Psoas muscle (tissue), 8 donors: ENCODE measurements at places on chromosomes 5 and 9.

GRCh38 chr5:138949223-138949574, 74.1 kb upstream of the LRRTM2 start:
- no peak for DNase-seq

DNA sequence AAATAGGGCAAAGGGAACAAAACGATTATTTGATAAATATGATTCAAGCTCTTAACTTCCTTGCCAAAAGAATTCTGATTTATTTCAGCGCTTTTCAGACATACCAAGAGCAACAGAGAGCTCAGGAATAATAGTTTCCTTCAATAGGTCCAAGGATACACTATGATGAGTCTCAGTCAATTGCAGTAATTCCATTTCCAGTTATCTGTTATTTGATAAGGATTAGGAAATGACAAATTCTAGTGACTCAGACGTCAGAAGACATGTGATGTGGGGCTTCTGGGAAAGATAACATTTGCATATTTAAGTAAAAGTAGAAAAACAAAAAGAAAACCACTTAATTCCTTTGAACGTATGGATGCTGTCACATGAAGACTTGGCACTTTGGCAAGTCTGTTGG, 1250.8 kb upstream of the CDH18 start:
- DNase-seq: no peak

GRCh38 chr5:65868509-65868908, 57.9 kb upstream of the ERBIN start:
- DNase-seq: no peak

DNA sequence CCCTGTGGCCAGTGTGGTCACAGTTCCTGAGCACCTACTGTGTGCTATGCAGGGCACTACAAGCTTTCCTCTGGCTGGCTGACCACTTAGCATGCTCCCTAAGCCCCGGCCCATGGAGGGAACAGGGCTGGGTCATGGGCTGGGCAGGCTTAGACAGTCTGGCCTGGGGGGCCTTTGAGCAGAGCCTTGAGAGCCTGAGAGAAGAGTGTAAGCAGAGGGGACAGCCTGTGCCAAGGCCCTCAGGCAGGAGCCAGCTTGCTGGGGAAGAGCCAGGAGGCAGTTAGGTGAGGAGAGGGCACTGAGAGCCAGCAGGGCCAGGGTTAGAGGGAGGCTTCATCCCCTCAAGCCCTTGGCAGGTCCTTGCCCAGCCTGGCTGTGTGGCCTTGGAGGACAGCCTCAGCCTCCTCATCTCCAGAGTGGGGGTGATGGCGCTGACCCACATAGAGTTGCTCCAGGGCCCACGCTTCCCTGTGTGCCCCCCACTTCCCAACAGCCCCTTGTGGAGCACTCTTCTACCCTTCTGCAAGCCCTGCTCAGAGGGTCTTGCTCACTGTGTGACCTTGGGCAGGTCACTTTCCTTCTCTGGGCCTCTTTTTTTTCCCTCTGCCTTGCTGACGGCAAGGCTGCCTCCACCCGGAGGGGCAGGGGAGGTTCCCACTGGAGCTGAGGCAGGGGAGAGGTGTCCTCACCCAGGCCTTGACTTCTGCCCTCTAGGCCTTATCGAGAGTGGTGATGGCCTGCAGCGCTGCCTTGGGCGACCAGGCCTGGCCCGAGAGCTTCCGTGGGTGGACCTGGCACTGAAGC, 107.1 kb downstream of the PHF2 start:
- DNase-seq: no peak

DNA sequence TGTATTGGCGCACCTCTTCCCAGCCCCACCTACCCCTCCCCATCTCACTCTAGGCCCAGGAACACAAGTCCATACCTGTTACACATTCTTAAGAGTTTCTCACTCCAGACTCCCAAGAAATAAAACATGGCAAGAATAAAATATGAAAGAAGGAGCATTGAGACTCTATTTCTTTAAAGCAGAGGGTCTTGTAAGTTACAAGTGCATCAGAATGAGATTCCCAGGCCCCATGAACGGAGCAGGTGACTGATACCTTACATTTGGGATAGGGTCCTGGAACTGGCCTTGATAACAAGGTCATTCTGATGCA, 5.7 kb downstream of the EGR1 start:
- DNase-seq: no peak

GRCh38 chr9:114671605-114672004, 10.4 kb downstream of the TEX48 start:
- DNase-seq: no peak

GRCh38 chr9:74303945-74304344, 193.2 kb upstream of the RORB start:
- no peak for DNase-seq

GRCh38 chr5:136080113-136080482, 51.3 kb downstream of the TGFBI start:
- no peak for DNase-seq

DNA sequence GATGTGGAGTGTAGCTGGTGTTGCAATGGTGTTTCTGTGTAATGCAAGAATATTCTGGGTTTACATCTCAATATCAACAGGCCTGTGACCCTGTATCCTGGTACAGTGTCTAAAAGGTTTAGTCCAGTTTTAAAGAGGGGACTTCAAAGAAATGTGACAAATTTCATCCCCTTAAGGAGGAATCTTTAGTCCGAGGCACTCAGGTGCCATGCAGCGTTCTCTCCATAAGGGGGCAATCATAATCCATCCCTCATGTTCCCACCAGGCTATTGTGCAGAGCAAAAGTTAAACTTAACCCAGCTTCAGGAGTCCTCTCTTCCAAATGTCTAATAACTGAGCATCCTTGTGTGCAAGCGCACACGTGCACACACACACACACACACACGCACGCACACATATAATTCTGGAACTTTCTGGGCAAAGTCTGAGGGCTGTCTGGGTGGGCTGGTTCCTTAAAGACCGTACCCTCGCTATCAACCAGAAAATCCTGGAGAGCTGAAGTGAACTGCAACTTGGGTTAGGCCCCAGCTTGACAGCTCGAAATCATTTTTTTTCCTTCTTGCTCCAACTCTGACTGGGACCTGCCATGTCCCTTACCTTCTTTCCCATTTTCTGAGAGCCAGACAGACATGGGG, 46.0 kb downstream of the CRB2 start:
- no peak for DNase-seq

DNA sequence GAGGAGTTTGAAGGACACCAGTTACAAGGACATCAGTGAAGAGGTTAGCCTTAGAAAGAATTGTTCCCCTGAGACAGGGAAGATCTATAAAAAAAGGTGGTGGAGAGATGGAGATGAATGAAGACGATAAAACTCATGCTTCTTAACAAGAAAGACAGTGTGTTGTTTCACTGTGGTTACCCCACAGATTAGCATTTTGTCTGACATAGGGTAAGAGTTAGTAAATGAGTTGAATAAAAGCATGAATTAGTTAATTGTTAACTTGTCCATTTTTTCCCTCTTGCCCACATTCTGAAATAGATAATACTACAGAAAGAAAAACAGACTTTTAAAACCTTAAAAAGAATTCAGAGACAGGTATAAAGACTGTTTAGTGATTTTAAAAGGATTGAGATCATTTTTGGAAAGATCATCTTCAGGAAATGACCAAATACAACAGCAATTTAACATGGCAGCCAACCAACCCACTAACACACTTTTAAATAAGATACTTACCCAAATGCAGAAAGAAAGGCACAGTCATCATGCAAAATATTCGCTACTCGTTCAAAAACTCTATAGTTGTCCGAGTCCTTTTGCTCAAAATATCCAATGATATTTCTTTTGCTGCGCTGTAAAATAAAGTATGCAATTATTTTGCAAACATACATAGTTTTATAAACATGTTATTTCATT, 78.5 kb downstream of the ERP44 start:
- DNase-seq: no peak

GRCh38 chr9:129111528-129112151, 425 bp downstream of the PTPA start:
- DNase-seq: peak; percentile 72

GRCh38 chr5:123965626-123966025, 453.6 kb downstream of the CSNK1G3 start:
- DNase-seq: no peak

DNA sequence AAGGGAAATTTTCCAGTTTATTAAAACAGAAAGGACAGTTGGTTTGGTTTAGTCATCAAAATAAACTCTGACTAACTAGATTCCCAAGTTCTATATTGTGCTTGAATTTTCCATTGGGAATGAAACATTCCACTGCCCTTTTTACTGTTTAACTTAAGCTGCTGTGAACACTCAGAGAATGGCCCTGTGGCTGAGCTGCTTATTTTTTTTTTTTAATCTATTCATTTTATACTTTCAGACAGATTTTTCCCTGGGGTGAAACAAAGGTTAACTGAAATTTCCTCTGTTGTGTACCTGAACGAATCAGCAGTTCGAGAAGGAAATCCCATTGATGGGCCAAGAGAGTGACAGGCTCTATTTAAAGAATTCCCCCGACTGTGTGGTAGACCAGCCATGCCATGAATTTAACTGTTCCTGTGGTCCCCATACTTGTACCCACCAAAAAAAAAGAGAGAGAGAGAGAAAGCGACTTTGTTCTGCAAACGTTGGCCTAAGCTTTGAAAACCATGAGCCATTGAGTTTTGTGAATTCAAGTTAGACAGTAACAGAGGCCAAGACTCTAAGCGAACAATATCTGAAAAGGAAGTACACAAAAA, 138.7 kb upstream of the GRHPR start:
- DNase-seq: no peak

DNA sequence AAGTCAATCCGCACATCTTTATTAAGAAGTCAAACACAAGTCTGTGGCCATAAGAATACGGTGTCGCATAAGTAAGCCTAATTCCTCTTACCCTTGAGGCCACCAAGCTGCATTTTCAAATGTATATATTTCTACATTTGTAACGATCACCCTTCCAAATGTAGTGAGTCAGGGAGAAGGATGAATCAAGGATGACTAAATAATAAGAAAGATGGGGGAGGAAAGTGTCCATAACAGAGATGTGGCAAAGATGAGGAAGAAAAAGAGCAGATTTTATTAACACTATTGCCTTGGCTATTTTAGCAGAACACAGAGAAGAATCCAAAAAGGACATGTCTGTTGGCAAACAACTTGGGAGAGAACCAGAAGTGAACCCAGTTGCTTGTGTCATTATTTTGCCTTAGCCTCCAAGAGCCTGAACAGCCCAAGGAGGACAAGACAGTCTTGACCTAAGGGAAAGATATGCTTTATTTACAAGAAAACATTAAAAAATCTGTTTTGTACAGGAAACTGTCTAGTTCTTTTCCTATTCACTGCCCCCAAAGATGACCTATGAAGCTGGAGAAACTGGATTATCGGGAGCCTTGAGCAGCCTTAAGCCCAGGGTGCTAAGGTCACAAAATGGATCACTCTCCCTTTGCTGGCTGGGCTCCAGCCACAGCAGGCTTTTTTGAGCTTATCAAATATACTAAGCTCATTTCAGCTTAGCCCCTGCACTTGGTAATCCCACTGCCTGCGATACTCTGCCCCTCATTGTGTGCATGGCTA, 101.5 kb downstream of the PLCXD3 start:
- DNase-seq: no peak

DNA sequence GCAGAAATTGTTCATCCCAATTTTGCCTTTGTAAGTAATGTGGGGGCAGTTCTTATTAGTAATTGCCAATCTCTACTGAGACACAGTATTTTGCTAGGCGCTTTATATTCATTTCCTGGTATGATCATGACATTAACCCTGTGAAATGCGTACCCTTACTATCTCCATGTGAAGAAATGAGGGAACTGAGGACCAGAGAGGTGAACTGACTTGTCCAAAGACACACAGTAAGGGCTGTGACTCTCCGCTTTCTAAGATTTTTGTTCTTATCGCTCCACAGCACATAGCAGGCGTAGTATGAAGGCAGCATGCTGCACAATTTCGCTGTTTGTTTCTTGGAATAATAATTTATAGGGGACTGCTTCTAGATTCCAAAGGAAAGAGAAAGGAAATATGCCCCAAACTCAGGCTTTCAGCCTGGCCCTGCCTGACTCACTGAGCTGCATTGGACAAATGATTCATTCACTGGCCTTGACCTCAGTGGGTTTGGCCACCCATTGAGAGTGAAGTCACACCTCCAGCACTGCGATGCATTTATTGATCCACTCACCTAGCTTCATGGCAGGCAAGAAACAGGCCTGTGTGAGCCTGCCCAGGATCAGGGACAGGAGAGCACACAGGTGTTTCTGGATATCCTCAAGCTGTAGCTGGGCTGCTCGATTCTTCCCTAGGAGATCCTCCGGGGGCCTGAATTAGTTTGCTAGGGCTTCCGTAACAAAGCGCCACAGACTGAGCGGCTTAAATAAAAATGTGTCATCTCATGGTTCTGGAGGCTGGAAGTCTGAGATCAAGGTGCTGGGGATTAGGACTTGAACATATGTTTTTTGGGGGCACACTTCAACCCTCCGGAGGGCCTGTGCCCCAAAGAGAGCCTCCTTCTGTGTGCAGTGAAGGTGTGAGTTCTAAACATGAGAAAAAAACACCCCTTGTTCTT, 7.2 kb upstream of the DUSP1 start:
- DNase-seq: peak; percentile 57

- DNase-seq: no peak
These were observed 37.2 kb upstream of the OTULIN start for GRCh38 chr5:14627270-14627669.

- no peak for DNase-seq
These were observed 1.3 kb downstream of the FBXO38 start for GRCh38 chr5:148385094-148385493.

DNA sequence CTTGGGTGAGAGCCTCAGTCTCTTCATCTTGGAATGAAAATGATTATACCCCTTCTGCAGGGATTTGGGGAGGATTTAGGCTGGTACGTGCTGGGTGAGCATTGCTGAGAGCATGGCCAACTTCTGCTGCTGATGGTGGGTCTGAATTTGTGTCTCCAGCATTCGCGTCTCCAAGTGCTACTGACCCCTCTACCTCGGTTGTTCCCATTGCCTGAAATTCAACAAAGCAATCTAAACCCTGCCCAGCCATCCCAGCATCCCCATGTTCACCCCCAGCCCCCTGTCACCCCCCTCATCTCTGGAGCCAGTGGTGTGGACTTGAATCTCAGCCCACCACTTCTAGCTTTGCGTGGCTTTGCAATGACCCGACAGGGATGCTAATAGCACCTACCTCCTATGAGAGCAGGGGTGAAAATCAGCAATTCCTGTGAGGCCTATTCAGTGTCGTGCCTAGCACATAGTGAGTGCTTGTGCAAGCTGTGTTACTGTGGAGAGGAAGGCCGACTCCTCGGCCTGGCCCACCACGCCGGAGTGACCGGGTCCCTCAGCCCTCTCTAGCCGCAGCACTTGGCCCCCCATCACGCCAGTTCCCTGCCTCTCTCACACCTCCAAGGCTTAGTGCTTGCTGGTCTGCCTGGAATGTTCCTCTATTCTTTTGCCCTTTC, 43.4 kb upstream of the SH3PXD2B start:
- DNase-seq: no peak

GRCh38 chr5:20604992-20605391, 617.0 kb upstream of the CDH18 start:
- DNase-seq: no peak
